ENCODE measurements at places on chromosomes 11 and 22. TPM values are rescaled to one million over a fixed set of nuclear protein-coding genes. Genes with fewer than 3 reads are reported as not detected.

Gene KRTAP5-10
- total RNA-seq, result not detected

Gene C11orf97
- total RNA-seq, result not detected

DNA sequence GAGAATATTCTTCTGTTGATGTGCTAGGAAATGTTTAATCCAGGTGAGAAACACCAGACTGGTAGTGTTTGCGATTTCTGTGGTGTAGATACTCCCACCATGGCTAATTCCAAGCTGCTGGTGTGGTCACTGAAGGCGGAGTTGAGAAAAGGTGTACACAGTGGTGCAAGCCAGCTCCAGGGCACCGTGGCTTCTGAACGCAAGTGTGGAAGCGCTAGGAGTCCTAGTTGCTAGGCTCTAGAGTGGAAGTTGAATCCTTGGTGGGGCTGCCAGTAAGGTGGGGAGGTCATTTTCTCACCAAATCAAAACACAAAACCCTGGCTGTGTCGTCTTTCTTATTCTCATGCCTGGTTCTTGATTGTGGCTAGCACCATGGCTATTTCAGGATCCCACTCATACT is 61.6 kb downstream of the ZBTB16 start:
- peak; percentile 41 for DNase-seq
- peaks cover 96% of the 10 kb centered on the region for H3K4me1 ChIP-seq
- H3K27me3 ChIP-seq, result no peaks in the 10 kb centered on the region

Gene OR8D1
- not detected for total RNA-seq

DNA sequence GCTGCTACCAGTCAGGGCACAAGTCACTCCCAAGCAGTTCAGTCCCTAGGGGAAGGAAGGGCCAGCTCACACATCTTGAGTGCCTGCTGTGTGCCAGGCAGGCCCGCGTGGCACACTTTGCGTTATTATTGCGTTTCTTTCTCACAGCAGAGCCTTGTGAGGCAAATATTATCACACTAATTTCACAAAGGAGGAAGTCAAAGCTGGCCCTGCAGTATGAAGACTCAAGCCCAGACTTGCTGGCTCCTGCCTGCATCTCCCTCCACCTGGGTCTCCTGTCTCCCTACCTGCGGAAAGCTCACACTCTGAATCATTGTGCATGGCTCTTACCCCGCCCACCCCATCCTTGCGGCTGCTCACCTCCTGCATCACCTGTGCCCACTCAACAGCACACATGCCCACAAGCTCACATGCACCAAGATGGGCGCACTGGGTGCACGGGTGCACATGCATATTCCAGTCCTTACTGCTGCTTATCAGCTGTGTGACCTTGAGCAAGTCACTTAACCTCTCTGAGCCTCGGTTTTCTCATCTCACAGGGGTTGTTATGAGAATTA is 31.7 kb upstream of the P2RY2 start:
- peaks cover 47% of the 10 kb centered on the region for H3K4me1 ChIP-seq
- H3K4me3 ChIP-seq, result no peak overlapping the region
- no peak for DNase-seq

- H3K4me3 ChIP-seq, result no peak overlapping the region
- no peak for DNase-seq
- H3K27me3 ChIP-seq, result peaks cover 49% of the 10 kb centered on the region
- no peaks in the 10 kb centered on the region for H3K36me3 ChIP-seq
Measured at GRCh38 chr11:45285250-45285828, 802 bp downstream of the SYT13 start.

- no peaks in the 10 kb centered on the region for H3K27me3 ChIP-seq
- peaks cover 7% of the 10 kb centered on the region for H3K4me1 ChIP-seq
- peak; percentile 83 for DNase-seq
- H3K4me3 ChIP-seq, result peak overlapping the region; percentile 77
- no peak overlapping the region for H3K27ac ChIP-seq
Measured at GRCh38 chr22:23069502-23070357, 589 bp upstream of the GNAZ start.

DNA sequence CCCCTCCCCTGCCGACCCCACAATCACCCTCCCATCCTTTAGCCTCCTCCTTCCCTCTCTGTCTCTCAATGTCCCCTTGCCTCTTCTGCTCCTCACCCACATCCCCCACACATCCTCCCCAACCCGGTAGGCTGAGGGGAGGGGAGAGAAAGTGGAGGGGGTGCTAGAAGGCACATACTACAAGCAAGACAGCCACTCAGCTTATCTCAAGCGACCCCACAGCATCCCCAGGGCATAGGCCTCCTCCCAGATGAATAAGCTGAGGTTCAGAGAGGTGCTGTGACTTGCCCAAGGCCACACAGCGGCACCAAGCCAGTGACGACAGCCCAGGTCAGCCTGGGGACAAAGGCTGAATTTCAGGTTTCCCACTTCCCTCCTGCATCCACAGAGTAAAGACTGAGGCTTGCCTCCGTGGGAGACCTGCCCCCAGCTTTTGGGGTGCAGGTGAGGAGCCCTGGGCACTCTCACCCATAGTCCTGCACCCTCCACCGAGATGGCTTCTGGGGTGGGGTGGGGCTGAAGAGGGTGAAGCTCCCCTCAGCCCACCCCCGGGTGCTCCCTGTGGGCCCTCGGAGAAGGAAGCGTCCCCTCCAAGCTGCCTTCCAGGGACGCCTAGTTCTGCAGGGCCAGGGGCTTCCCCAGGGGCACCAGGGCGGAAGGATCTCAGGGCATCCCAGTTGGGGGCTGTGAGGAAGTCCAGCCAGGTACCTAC is 511 bp downstream of the RAC2 start:
- H3K27ac ChIP-seq, result no peak overlapping the region
- peaks cover 39% of the 10 kb centered on the region for H3K27me3 ChIP-seq
- no peak overlapping the region for H3K4me3 ChIP-seq
- DNase-seq, result no peak
- H3K36me3 ChIP-seq, result no peaks in the 10 kb centered on the region

DNA sequence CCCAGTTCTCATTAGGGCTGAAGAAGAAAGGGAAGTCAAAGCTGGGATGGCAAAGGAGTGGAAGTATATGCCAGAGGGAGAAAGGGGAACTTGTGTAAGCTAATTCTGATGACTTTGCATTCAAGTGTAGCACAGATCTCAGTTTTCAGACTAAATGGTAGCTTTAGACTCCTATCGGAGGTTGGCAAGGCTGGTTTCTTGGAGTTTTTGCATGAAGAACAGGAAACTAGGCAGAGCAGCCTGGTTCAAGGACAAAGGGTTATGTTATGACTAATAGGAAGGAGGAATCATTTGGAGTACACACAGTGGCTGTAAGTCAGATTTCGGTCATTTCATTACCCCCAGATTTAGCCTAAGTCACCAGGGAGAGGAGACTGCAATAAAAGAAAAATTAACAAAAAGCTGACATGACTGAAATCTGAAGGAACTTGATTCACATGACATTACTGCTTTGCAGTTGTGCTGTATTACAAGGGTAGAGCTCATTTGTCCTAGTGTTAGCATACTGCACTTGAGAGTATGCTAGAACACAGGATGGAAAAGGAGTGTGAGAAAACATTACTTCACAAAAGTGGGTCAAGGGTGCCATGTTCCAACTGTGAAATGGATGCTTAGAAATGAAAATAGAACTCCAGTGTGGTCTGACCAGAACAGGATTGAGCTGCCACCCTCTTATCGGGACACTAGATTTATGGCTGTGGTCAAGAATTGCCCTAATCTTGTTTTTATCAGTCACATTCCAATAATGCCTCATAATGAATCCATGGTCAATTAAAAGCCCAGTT is 23.6 kb downstream of the ADM start:
- H3K4me1 ChIP-seq, result peaks cover 30% of the 10 kb centered on the region
- no peak for DNase-seq
- H3K27me3 ChIP-seq, result no peaks in the 10 kb centered on the region

DNA sequence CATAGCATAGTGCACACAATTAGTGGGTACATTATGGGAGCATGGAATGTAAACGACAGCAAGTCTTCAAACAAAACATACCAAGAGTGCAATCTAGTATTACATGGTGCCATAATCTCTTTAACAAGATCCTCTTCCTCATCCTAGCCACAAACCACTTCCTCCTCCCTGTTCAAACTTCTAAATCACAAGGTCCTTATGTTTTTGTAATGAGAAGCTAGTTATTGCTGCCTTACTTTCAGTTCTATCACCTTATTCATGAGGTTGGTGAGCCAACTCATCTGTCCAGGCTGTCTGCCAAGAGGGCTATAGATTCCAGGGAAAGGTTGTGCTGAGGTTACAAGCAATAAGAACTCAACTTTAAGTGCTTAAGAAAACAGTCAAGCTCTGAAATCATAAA is 195.4 kb upstream of the ARHGAP20 start:
- no peak overlapping the region for H3K27ac ChIP-seq
- no peak overlapping the region for H3K4me3 ChIP-seq
- no peaks in the 10 kb centered on the region for H3K27me3 ChIP-seq
- no peak for DNase-seq
- H3K36me3 ChIP-seq, result no peaks in the 10 kb centered on the region

DNA sequence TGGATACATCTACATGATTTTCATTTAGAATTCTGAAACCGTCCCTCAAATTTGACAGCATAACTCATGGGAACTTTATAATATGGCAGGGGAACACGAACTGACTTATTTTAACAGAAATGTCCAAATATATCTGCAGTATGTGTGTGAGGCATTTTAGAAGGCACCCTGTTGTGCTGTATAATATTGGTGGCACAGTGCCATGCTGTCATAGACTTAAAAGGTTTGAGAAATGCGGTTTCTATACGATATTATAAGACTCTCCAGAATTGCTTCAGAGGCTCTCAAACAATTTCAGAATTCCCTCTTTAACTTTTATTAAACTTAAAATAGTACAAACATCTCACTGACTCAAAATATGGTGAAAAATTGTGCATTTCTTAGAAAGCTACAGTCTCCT is 181.6 kb downstream of the MSANTD4 start:
- H3K27ac ChIP-seq, result no peak overlapping the region
- H3K4me3 ChIP-seq, result no peak overlapping the region
- DNase-seq, result no peak
- H3K27me3 ChIP-seq, result no peaks in the 10 kb centered on the region
- no peaks in the 10 kb centered on the region for H3K4me1 ChIP-seq
- H3K36me3 ChIP-seq, result no peaks in the 10 kb centered on the region

DNA sequence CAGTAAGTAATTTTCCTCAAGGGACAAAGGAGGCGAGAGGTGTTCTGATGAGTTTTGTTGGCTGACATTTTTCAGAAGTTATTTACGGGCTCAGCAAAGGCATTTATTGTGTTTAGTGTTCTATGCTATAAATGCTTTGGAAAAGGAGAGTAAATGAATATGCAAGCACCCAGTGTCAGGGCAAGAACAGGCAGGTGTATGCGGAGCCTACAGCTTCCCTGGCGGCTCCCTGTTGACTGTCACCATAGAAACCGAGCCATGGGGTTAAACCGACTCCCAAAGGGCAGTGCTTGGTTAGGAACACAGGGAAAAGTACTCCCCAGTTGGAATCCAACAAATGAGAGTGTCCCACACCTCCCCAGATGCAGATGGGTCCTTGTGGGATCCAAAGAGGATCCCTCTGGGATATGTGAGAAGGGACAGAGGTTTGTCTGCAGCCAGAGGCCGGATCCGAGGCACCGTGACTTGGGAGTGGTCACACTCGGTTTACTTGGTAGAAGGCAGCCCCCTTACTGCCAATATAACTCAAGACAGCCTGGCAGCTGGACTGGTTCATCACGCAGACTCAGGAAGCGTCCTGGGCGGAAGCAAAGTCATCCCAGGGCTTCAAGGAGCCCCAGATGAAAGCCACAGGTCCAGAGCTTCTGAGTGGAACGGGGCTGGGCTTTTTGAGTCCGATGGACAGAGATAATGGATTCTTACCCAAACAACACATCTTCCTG is 329.7 kb downstream of the CTTN start:
- H3K4me3 ChIP-seq, result no peak overlapping the region
- peaks cover 5% of the 10 kb centered on the region for H3K27me3 ChIP-seq
- H3K4me1 ChIP-seq, result no peaks in the 10 kb centered on the region
- DNase-seq, result no peak
- H3K36me3 ChIP-seq, result no peaks in the 10 kb centered on the region

DNA sequence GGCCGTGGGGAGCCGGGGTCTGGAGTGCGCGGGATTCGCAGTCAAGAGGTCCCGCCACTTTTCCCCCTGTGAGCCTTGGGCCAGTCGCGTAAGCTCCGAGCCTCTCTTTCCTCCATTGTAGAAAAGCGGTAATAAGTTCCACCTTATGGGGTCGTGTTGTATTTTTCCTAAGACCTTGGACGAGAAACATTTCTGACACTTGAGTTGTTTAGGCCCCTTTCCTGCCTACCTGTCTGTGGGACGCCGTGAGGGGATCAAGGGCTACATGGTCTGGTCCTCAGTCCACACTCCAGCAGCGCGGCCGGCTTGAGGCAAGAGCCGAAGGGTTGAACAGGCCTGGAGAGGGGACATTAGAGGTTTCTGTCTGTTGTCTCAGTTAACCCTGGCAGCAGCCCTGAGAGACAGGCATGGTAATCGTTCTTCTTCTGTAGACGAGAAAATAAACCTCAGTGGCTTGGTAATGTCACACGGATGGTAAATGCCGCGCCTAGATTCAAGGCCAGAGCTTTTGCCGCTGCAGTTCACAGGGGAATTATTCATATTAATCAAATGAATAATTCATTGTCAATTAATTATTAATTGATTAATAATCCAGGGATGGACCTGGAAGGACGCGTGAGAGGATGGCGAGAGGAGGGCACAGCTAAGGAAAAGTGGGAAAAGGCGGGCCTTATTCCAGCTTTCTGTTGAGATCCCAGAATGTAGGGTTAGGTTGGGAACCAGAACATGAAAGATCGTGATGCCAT is 545 bp downstream of the FEN1 start:
- peak overlapping the region; percentile 90 for H3K27ac ChIP-seq
- peak overlapping the region; percentile 86 for H3K4me3 ChIP-seq
- DNase-seq, result no peak

Gene MRGPRE
- not detected for total RNA-seq
